ENCODE measurements at places on chromosomes 5 and 9.

GRCh38 chr5:32828492-32828891 is 117.4 kb downstream of the NPR3 start:
- no peak for DNase-seq

GRCh38 chr5:104178829-104179456 is 616.4 kb upstream of the NUDT12 start:
- DNase-seq, result peak; percentile 38

DNA sequence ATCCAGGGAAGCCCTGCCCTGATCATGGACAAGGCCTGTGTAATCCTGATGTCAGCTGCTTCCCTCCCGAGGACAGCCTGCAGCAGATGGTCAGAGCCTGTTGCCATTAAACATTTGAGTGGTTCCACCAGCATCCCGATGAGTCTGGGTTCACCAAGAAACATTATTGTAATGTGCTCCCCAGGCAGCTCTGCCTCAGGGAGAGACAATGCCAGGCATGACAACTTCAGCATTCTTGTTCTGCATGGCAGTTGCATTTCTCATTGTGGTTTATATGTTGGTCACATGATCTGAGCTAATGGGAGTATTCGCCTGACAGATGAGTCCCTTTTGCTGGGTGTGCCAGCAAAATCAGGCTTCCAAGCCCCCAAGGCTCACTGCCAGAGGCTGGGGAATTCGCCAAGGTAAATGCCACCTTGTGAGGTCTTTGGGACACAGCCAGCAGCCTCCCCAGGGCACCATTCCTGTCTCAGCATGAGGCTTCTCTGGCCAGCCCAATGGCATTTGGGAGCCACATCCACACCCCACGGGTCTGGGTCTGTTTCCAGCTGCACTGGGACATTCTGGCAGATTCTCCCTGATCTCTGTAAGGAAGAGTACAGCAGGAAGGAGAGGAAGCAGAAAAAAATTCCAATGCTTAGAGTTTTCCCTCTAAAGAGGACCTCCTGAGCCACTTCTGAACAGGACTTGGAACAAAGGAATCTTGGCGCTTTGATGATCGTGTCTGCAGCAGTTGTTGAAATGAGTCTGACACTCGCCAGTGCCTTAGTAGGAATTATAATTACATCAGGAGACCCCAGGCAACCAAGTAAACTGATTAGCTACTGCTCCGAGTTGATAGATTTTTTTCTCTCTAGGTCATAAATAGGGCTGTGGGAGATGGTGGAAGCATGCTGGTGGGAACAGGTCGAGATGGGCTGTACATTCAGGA is 18.7 kb downstream of the KCNIP1 start:
- peak; percentile 84 for DNase-seq

DNA sequence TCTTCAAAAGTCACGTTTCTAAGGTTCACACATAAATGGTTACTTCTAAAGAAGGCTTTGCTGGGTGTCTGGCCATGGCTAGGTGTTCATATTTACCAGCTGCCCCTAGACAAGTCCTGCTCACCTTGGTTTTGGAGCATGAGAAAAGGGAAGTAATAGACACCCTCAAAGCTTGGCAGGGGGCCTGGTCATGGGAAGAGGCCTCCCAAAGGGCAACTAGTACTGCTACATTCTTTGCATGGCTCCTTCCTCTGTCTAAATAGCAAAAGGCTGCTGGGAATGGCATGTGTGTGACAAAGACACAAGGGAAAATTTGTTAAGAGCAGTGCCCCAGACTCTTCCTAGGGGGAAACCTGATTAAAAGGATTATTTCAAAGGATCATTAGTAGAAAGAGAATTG is 93.4 kb downstream of the NRG2 start:
- no peak for DNase-seq

DNA sequence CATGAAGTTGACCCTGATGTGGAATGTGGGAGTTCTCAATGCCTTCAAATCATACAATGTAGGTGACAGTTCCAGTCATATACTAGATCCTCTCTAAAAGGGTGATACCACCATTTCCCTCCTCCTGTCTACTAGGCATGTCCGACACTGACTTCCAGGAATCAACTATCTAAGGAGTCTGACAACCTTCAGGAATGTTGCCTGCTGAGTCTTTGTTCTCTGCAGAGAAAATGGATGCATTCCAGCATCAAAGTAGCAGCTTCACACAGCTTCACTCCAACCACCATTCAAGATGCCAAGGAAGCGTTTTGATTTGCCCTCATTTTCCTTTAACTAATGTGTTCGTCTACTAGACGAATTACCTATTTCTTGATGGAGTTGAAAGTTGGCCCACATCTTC is 530.2 kb downstream of the EBF1 start:
- DNase-seq, result no peak

GRCh38 chr5:173660481-173661280 is 44.2 kb upstream of the BOD1 start:
- DNase-seq, result no peak

GRCh38 chr5:76954383-76954763 is 1.5 kb downstream of the CRHBP start:
- no peak for DNase-seq

GRCh38 chr5:122112063-122112462 is 17.3 kb upstream of the ZNF474 start:
- no peak for DNase-seq

DNA sequence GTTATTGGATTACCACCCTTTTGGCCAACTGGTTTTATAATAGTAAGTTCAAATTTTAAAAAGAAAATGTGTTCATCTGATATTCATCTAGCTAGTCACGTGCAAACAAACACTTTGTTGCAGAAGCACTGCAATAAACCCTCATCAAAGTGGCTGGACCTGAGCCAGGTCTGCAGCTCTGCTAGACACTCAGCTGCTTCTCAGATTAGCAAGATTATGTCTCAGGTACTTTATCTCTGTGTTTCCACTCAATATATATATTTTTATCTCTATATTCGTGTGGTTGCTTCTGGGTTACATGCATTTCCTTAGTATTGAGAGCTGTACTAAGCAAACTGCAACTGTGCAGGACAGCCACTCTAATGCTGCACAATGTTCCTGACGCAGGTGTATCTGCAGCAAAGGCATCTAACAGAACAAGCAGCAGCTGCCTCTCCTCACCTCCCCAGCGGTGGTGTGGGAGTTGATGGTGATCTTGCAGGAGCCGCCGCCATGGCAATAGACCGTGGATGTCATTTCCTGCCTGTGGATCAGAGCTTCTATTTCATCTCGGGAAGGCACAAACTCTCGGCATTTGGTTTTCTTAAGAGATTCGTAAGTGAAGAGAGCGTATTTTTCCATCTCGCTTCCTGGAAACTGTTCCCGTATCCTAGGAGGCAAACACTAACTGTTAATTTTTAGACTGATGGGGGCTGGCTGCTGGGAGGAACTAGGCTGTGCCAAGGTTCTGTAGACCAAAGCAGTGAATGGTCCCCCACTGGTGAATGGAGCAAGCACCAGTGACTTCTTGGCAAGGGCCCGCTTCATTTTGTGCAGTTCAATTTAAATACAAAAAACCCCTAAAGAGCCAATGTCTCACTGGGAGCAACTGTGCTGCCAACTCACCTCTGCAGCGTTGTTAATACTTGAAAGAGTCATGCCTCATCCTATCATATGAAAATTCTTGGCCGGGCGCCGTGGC is 56.7 kb upstream of the RETREG1 start:
- DNase-seq, result no peak

DNA sequence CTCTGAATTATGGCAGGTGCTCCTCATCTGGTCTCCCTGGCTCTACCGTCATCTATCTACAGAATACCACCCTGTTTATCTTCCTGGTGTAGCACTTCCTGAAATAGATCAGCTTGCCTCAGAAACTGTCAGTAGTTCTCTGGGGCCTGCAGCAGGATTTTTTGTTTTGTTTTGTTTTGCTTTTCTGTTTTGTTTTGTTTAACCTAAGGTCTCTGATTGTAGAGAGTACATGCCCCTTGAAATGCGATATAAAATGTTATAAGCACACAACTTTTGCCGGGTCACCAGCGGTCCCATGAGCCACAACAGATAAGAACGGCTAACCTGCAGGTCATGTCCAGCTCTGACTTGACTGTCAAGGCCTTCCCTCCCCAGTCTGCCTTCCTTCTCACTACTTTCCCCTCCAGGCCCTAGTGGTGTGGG is 26.6 kb upstream of the CREBRF start:
- DNase-seq, result no peak

DNA sequence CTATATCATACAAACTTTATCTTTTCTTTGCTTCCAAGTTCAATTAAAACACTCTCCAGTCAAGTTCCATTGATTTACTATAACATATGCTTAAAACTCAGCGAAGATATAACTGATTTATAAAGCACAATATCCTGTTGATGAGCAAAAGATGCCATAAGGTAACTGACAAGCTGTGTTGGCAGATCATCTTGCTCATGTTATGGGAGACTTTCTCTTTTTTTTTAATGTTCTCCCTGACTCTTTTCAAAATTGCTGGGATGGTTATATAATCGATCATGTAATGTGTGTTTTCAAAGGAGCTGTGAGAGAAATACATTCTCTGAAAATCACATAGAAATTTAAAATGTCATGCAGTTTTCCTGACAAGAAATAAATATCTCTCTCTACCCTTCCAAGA is 293.5 kb downstream of the MED10 start:
- no peak for DNase-seq

GRCh38 chr9:95316794-95317118 is 753 bp downstream of the FANCC start:
- DNase-seq, result peak; percentile 90

DNA sequence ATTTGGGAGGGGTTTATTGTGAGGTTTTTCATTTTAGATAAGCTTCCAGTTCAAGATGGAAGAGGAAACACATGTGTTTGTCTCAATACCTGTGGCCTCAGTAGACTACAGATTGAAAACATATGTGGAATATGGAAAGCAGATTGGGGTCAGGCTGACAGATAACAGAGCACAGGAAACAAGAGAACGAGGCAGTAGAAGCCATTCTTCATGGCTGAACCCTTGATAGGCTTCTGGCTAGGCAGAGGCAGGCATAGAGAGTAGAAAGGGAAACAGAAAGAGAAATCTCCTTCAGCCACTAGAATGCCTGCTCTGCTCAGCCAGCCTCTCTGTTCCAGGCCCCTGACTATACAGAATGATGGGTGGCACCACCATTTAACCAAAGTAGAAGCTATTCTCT is 152.5 kb downstream of the MUSK start:
- DNase-seq, result no peak

GRCh38 chr9:110753731-110754231 is 85.2 kb downstream of the MUSK start:
- DNase-seq, result no peak

DNA sequence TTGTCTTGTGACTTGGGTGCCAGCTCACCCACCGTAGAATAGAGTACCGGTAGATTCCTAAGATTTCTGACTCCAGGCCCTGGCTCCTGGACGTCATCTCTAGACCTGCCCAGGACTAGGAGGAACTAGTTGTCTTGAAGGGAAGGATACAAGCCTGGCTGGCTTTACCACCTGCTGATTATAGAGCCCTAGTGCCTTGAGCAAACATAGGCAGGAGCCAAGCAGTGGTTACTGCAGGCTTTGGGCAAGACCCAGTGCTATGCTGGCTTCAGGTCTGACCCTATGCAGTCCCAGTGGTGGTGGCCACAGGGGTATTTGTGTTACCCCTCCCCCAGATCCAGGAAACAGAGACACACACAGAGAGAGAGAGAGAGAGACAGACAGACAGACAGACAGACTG is 606.2 kb downstream of the PDE4D start:
- DNase-seq, result no peak

- DNase-seq, result no peak
Observed at GRCh38 chr5:107469064-107469463, 201.7 kb downstream of the EFNA5 start.

- DNase-seq, result no peak
Observed at GRCh38 chr5:32837211-32837610, 126.1 kb downstream of the NPR3 start.

- peak; percentile 4 for DNase-seq
Observed at GRCh38 chr5:12246036-12246435, 341.8 kb upstream of the CTNND2 start.

DNA sequence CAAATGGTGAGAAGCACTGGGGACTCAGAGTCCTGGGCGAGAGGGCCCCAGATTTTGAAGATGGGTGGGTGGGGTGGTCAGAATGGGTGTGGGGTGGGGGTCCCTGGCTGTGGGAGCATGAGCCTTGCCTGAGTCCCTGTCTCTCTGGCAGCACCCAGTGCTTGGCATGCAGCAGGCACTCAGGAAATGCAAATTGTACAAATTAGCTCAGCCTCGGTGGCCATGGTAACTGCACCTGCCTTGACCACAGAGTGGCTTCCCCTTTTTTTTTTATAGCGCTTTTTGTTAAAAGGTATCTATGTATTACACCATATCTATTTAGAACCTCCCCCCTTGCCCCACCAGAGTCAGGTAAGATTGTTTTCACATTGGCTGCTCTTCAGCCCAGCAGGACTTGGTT is 19.2 kb upstream of the PITX1 start:
- DNase-seq, result no peak

DNA sequence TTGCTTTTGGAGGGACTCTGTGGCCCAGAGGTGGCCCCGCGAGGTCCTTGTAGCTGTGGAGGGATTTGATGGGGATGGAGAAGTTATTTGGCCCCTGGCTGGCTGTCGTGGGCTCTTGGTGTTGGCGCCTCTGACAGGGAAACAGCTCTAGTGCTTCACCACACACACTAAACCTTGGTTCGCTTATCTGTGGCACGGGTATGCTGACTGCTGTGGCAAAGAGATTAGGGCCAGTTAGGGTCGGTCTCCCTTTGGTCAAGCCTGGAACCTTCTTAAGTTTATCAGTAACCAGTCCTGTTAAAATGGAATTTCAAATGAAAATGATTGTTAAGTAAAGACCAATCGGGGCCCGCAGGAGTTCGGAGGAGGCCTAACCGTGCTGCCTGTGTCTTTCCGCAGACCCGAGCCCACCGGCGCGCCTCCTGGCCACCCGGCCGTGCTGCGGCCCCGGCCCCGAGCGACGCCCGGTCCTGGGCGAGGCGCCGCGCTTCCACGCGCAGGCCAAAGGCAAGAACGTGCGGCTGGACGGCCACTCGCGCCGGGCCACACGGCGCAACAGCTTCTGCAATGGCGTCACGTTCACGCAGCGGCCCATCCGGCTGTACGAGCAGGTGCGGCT is 28.4 kb downstream of the NEURL1B start:
- DNase-seq, result no peak

DNA sequence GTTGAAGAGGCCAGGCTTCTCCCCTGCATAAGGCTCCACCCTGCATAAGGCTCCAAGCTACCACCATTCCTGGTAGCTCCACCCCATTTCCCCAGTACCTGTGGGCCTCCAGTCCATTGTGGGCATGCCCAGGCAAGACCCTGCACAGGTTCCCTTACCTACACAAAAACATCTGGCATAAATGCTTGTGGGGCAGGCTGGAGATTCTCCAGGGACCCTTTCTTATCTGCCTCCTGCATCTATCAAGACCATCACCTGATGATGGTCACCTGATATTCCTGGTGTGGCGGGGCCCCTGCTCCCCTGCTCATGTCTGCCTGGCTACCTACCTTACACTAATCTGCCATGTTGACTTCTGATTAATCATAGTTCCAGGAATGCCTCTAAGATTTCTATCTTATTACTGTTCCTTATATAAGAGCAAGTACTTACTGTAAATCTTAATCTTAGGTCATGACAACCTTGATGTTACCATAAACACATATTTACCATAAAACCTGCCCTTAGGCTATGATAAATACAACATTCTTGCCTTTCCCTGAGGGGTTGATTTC is 41.0 kb downstream of the FGD3 start:
- no peak for DNase-seq
